ENCODE measurements at places on chromosomes 12 and 14. TPM values are rescaled to one million over a fixed set of nuclear protein-coding genes. Genes with fewer than 3 reads are reported as not detected.

Gene TAS2R7
- total RNA-seq = not detected

Gene DGLUCY
- 21.6 TPM for total RNA-seq

DNA sequence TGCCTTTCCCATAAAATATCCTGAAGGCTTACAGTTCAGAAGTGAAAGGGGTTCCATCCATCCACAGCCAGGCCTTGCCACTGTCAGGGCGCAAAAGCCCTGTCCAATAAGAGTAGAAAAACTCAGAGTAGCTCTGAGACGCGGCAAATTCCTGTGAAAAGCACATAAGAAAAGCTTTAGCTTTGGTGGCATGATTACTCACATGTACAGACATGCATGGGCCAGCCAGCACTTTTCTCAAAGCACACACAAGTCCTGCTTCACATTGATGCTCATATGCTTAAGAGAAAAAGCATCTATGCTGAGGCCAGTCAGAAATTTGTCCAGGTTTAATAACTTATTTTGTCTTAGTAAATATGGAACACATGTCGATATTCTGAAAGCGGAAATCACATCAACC, 25.5 kb downstream of the CLEC1A start:
- no peak for DNase-seq

DNA sequence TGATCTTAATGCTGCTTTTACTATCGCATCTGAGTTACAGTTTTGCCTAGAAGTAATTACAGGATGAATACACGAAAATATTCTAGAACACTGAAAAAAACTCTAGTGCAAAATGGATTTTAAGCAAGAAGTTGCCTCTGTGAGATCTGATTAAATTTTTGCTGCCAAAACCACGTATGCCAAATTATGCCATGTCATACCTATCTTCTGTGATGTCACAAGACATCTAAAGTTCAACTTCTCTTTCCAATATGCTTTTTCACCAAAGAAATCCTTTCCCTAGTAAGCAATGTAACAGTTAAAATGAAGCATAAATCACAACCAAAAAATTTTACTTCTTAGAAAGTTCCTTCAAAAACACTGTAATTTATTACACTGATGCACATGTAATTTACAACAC, 39.6 kb downstream of the HECTD4 start:
- DNase-seq = no peak

- no peak for DNase-seq
Measured at GRCh38 chr14:72539661-72540315, 354.1 kb downstream of the DPF3 start.

Measured in epithelial cell of proximal tubule (primary cell).